ENCODE measurements at places on chromosomes 11 and 22.

GRCh38 chr11:101944923-101945322 lies 28.6 kb upstream of the ANGPTL5 start:
- DNase-seq: no peak

DNA sequence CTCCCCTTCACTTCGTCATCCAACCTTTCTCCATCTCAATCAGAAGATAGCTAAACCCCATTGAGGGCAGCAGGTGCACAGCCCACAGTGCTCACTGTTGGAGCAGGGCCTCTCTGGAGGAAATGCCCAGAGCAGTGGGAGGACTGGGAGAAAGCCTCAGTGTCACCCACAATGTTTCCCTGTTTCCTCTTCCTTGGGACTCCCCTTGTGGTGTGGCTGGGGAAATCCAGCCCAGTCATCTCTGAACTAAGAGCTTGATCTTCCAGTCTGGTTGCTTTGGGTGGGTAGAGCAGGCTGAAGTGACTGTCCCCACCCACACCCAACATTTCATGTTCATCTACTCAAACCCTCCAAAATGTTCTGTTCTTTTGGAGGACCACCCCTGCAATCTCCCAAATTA lies 29.8 kb upstream of the EED start:
- peak; percentile 15 for DNase-seq

- no peak for DNase-seq
Observed at GRCh38 chr11:133326332-133326731, 206.0 kb downstream of the OPCML start.

- no peak for DNase-seq
Observed at GRCh38 chr11:65436412-65437032, 13.9 kb downstream of the NEAT1 start.
